Activated CD4-positive, alpha-beta T cell treated with anti-CD3 and anti-CD28 coated beads, Interleukin-2, amount 10 ng/mL, durations not matched to agents 24 days and 14 days (primary cell): ENCODE measurements at places on chromosomes 6 and 20. TPM values are rescaled to one million over a fixed set of nuclear protein-coding genes. Genes with fewer than 3 reads are reported as not detected.

- no peak overlapping the region for H3K27ac ChIP-seq
- DNase-seq = no peak
- no peak overlapping the region for H3K4me3 ChIP-seq
Measured at GRCh38 chr6:122696079-122696478, 83.4 kb upstream of the FABP7 start.

- H3K4me1 ChIP-seq = no peaks in the 10 kb centered on the region
- H3K27ac ChIP-seq = no peak overlapping the region
- H3K4me3 ChIP-seq = no peak overlapping the region
Measured at GRCh38 chr6:148223424-148223842, 119.2 kb upstream of the SASH1 start.

DNA sequence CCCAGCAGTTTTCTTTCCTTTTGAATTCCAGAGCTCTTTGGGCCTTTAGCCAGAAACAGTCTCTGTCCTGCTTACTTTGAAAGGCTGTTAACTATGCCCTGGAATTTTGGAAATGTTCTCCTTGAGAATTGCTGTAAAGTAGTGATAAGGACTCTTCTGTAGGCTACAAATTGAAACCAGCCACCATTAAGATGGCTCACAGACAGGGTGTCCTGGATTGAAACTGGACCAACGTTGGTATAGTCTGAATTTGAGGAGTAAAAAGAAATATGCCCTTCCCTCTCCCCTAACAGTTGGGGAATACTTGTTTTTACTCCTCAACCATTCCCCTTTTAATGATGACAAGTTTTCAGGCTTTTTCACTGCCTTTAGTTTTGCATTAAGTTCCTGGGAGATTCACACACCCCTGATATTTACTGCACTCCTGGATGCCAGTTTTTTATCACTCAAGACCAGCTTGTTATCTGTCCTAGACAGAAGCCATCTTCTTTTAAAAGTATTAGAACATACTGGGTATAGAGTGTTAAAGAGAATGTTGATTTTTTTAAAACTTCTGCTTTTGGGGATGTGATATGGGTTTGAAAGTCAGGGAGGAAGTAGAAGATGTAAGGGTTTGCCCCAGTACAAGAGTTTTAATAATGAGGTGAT is 21.9 kb downstream of the TOP1 start:
- H3K27ac ChIP-seq = peak overlapping the region; percentile 32
- H3K4me3 ChIP-seq = peak overlapping the region; percentile 16
- DNase-seq = no peak
- H3K4me1 ChIP-seq = peaks cover 80% of the 10 kb centered on the region
- no peaks in the 10 kb centered on the region for H3K27me3 ChIP-seq

DNA sequence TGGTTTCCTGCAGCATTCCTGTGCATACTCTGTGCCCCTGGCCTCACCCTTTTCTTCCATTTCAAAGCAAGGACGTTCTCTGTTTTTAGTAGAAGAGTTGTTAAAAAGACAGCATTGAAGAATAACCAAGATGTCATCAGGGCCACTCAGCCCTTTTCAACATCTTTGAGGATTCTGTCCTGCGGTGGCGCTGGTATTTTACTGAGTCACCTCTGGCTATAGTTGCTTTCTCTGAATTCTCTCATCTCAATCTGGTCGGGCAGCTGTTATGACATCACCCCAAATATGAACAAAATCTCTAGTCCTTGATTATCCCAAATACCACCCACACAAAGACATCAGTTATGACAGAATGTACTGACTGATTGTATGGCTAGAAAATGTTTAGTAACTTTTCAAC is 204.2 kb downstream of the GRIK2 start:
- H3K4me3 ChIP-seq = no peak overlapping the region
- no peaks in the 10 kb centered on the region for H3K36me3 ChIP-seq
- H3K27ac ChIP-seq = no peak overlapping the region
- DNase-seq = no peak

- DNase-seq = peak; percentile 81
- peaks cover 68% of the 10 kb centered on the region for H3K4me1 ChIP-seq
- H3K27ac ChIP-seq = peak overlapping the region; percentile 96
- peak overlapping the region; percentile 73 for H3K4me3 ChIP-seq
Measured at GRCh38 chr6:135117413-135117968, 62.9 kb upstream of the HBS1L start.

- DNase-seq = no peak
- no peak overlapping the region for H3K27ac ChIP-seq
- H3K27me3 ChIP-seq = no peaks in the 10 kb centered on the region
- no peaks in the 10 kb centered on the region for H3K4me1 ChIP-seq
- H3K36me3 ChIP-seq = no peaks in the 10 kb centered on the region
Measured at GRCh38 chr6:80477591-80477990, 371.1 kb downstream of the BCKDHB start.

DNA sequence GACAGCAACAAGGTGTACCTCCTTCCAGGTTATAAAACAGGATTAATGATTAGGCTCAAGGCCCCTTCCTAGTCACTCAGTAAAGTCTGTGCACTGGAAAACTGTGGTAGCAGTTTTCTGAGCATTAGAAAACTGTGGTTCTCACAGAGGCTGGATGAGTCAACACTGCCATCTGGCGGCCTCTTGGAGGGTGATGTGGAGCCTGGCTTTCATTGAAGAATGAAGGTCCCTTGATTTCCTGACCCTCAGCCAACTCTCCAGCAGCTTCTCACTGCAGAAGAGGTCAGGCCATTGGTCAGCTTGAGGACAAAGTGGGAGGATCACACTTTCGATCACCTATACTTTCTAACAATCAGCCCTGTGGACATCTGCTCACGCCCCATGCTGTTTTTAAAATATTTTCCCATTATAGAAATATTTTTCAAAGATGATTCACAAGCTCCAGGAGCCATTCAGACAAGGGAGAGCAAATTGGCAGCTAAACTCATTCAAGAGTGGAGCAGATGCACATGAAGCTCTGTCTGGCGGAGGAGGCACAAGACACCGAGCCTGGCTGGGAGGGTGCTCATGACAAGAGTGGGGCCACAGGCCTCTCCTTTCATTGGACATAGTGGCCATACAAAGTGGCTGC is 23.2 kb downstream of the PSMB1 start:
- H3K36me3 ChIP-seq = peaks cover 11% of the 10 kb centered on the region
- H3K4me1 ChIP-seq = peaks cover 6% of the 10 kb centered on the region
- H3K4me3 ChIP-seq = no peak overlapping the region
- DNase-seq = peak; percentile 89
- no peak overlapping the region for H3K27ac ChIP-seq

DNA sequence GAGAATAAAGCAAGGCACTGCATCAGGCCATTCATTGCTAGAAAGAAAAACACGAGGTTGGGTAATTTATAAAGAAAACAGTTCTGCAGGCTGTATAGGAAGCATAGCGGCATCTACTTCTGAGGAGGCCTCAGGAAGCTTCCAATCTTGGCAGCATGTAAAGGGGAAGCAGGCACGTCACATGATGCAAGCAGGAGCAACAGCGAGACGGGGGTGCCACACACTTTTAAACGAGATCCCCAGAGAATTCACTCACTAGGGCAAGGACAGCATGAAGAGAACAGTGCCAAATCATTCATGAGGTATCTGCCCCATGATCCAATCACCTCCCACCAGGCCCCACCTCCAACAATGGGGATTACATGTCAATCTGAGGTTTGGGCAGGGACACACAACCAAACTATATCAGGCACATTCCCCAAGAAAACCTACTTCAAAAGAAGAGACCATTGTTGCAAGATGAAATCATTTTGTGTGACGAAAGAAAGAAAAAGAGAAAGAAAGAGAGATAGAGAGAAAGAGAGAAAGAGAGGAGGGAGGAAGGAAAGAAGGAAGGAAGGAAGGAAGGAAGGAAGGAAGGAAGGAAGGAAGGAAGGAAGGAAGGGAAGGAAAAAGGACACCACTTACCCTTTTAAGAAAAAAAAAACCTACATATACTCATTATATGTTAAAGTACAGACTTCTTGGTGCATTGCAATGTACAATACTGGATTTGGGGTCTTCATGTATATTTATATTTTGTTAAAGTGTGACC is 95.9 kb upstream of the PLEKHG1 start:
- H3K36me3 ChIP-seq = no peaks in the 10 kb centered on the region
- no peak overlapping the region for H3K27ac ChIP-seq
- H3K4me3 ChIP-seq = no peak overlapping the region
- H3K4me1 ChIP-seq = no peaks in the 10 kb centered on the region
- H3K27me3 ChIP-seq = peaks cover 4% of the 10 kb centered on the region

The ARFGEF3 gene
- 0.47 TPM in 2 replicates for total RNA-seq
